Left lobe of liver (tissue), 2 donors: ENCODE measurements at places on chromosomes 4 and X. TPM values are rescaled to one million over a fixed set of nuclear protein-coding genes. Genes with fewer than 3 reads are reported as not detected.

GRCh38 chr4:140717313-140717712 is 38.9 kb downstream of the TBC1D9 start:
- DNase-seq, result no peak

The TMEM154 gene
- 2.1 TPM for total RNA-seq

- DNase-seq, result no peak
Observed at GRCh38 chr4:21203416-21203815, 503.2 kb downstream of the PACRGL start.

DNA sequence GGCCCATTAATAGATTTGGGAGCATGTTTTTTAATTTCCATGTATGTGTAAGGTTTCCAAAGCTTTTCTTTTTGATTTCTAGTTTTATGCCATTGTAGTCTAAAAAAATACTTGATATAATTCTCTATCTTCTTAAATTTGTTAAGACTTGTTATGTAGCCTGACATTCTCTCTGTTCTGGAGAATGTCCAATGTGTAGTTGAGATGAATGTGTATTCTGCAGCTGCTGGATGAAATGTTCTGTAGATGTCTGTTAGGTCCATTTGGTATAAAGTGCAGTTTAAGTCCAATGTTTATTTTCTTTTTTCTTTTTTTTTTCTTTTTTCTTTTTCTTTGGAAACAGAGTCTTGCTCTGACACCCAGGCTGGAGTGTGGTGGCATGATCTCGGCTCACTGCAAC is 378.5 kb upstream of the MAD2L1 start:
- DNase-seq, result no peak

- DNase-seq, result no peak
Observed at GRCh38 chr4:157804986-157805385, 367.8 kb downstream of the GASK1B start.

DNA sequence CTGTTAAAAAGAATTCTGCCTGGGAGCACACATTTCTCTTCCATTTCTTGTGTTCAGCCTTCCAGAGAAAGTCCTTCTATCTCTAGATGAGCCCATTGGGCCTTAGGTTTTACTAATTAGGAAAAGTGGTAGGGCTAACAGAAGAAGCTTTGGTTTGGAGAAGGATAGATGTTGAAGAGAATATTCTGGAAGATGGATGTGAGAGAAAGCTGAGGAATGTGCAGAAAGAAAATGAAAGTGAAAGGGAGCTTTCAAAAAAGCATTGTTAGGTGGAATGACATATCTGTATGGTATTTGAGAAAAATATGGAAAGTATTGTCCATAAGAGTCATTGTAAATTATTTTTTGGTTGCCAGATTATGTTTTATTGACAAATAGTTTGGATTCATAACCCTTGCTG is 474.8 kb upstream of the SLIT2 start:
- no peak for DNase-seq

DNA sequence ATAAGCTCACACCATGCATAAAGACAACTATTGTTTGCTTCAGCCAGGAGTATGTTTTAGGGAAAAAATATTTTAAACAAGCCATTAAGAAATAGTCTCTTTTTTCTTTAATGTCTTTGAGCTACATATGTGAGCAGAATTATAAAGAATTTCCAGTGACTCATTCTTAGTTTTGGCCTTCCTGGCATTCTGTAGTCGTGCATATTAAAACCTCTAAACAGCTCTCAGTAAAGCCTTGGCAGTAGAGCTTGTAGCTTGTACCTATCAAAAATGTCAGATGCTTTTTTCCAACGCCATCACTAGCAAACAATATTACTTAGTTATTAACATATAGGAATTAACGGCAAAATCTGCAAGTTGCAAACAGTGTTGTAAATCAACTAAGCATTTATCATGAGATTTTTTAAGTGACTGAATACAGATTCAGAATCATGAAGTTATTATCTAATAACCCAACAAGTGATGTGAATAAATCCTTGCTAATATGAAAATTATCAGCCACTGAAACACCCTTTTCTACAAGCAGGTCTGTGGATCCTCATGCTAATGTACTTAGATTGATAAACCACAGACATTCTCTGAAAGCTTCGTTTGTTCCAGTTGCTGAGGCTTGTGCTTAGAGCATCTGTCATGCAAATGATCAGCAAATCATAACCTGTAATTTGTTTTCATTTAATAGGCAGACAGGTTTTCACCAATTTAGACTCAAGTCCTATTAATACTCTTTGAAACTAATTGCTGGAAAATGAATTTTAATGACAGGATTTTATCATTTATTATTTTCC is 412.0 kb upstream of the ATOH1 start:
- no peak for DNase-seq

- peak; percentile 60 for DNase-seq
Observed at GRCh38 chr4:88697588-88698329, at the start of gene NAP1L5. Gene NAP1L5, minus strand, starts transcription at chr4:88697829. Its CDS starts 75 bp downstream, at chr4:88697754.

GRCh38 chrX:38183596-38183995 is 37.1 kb downstream of the SRPX start:
- no peak for DNase-seq
